ENCODE measurements at places on chromosomes 11 and 22.

- DNase-seq = no peak
Observed at GRCh38 chr22:43723816-43724215, 88.3 kb downstream of the EFCAB6 start.

- DNase-seq = no peak
Observed at GRCh38 chr22:50526834-50527801, 1.7 kb upstream of the SCO2 start.

DNA sequence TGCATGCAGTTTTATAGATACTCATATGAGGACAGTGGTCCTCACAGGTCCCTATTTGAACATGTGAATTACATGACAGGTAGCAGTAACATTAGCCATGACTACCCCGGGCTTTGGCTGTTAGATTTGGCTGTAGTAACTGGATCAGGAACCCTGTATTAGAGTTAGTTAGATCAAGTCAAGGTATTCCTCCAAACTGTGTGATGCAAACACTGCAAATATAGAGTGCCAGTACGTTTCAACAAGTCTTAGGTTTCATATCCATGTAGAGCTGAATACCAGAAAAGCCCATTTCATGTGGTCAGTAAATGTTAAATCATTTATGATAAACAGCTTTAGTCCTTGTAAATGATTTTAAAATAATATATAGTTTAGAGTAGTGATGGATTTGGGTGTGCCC lies 29.5 kb upstream of the PITPNB start:
- no peak for DNase-seq

- no peak for DNase-seq
Observed at GRCh38 chr11:68643585-68643984, 40.8 kb upstream of the GAL start.

- DNase-seq = no peak
Observed at GRCh38 chr22:39384750-39385480, 14.7 kb upstream of the TAB1 start.

DNA sequence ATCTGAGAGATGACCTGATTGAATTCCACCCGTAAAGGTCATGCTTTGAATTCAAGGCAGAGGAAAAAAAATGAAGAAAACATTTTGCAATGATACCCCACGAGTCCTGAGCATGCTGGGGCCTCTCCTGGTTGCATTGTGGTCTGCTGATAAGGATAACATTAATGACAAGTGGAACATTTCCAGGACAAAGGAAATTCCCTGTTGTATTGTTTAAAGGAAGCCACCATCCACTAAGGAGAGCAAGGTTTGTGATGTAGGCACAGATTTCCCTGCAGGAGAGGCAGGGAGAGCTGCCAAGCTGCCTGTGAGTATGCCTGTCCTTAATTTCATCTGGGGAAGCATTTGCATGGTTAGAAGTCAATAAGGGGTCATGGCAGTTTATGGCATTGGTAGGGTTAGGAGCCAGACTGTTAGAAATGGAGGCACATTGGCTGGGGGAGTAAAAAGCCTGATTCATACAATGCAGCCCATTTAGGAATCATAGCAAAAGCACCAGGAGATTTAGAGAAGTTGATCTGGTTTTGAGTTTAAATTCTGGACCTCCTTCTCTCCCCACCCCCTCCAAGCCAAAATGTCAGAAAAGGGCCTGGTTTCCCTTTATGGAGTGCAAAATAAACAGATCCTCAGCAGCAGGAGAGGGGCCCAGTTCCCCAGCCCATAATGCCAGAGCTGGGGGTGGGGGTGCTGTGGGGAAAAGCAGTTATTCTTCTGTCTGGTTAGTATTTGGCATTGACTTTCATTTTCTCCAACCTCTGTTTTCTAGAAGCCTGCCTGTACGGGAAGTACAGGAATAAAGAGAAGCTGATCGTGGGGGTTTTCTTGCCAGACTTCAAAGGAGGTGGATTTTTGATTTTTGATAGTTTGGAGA lies 22.1 kb downstream of the FLI1 start:
- no peak for DNase-seq

DNA sequence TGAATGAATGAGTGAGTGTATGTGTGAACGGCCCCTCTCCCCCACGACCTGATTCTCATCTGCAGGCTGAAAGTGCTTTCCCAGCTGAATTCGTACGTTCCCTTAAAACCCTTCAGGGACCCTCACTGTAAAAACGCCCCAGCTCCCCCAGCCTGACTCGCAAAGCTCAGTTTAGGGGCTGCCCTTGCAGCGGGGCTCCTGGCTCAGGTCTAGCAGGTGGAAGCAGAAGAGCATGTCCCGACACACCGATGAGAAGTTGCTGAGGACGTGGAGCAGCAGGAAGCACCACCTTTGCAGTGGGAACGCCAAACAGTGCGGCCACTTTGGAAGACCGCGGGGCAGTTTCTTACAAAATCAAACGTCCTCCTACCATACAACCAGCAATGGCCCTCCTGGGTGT lies 3.6 kb upstream of the MRPL23 start:
- no peak for DNase-seq

Measured in stimulated activated CD8-positive, alpha-beta memory T cell treated with anti-CD3 and anti-CD28 coated beads, Interleukin-7, amount 100 ng/mL, for 1 hour (primary cell).